ENCODE measurements at places on chromosomes 12 and 14.

- no peak for DNase-seq
These were observed 114.2 kb downstream of the PDE3A start for GRCh38 chr12:20482491-20483054.

GRCh38 chr14:66568220-66568619 is 60.3 kb downstream of the GPHN start:
- no peak for DNase-seq

GRCh38 chr12:119229837-119230236 is 51.1 kb downstream of the HSPB8 start:
- DNase-seq: peak; percentile 27

DNA sequence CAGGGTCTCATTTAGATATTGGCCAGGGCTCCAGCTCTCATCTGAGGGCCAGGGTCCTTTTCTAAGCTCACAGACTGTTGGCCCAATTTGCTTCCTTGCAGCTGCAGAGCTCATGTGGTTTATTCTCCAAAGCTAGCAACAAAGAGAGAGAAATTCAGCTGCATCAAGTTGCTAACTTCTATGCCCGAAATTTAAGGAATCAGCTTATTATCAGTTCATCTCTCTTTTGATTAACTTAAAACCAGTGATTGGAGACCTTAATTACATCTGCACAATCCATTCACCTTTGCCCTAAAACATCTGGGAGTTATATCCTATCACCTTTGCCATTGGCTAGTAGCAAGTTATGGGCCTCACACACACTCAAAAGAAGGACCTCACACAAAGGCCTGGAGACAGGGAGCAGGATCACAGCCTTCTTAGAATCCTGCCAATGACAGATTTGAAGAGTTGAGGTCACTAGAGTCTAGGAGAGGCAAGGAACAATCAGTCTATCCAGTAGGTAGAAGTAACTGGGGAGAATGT is 258.8 kb upstream of the GARIN6 start:
- peak; percentile 14 for DNase-seq

DNA sequence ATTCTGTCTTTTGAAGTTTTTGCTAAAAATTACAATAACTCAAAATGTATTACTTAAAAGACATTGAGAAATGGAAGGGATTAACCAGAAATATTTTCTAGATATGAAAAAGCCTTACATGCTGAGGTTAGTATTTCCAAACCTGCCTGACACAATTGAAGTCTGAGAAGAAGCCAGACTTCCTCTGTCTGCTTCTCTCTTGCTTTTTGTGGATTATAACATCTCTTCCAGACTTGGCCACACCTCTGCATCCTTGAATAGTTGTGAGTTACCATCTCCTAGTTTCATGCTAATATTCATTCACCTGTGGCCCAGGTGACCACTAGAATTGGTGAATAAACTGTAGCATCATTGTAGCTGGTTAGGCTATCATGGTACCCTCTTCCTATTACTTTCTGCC is 497.6 kb downstream of the SLC16A7 start:
- no peak for DNase-seq

GRCh38 chr12:8546591-8546990 is 5.9 kb upstream of the CLEC4E start:
- no peak for DNase-seq

- no peak for DNase-seq
These were observed 9.2 kb upstream of the NOS1 start for GRCh38 chr12:117370588-117370987.

GRCh38 chr12:6018265-6018664 is 73.2 kb upstream of the ANO2 start:
- DNase-seq: no peak

GRCh38 chr12:77343291-77343690 is 277.9 kb upstream of the E2F7 start:
- no peak for DNase-seq

DNA sequence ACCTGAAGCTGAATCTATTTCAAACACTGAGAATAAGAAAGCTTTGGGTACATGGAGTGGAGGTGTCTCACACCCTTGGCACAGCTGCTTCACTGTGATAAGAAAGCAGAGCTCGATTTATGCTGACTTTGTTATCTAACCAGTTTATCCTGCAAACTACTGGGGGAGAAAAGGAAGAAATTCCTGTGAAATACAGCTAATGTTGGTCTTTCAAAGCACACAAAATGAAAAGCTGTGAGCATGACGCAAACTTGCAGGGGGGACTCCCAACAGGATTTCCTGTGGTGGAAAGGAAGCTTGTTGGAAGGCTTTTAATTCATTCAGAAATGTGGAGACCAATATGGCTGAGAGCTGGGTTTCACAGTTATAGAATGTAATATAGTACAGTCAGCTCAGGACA is 53.4 kb downstream of the SRGAP1 start:
- DNase-seq: no peak

- no peak for DNase-seq
These were observed 412 bp downstream of the FGFR1OP2 start for GRCh38 chr12:26938701-26939062.

DNA sequence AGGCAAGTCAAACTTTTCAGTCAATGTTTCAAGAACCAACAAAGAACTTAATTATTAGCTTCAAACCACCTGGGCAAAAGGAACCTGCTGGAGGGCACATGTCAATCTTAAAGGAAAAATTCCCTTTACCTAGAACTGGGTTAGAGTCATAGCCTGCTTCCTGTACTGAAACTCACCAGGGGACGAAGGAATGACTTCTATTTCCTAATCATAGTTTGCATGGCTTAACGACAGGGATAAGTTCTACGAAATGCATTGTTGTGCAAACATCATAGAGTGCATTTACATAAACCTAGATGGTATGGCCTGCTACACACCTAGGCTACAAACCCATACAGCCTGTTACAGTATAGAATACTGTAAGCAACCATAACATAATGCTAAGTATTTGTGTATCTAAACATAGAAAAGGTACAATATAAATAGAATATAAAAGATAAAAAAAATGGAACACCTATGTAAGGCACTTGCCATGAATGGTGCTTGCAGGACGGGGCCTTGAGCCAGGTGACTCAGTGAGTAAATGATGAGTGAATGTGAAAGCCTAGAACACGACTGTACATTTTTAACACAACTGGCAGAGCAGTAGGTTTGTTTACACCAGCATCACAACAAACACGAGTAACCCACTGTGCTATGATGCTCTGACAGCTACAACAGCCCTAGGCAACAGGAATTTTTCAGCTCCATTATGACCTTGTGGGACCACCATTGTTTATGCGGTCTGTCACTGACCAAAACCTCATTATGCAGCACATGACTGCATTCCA is 234.9 kb upstream of the CAND1 start:
- DNase-seq: no peak

DNA sequence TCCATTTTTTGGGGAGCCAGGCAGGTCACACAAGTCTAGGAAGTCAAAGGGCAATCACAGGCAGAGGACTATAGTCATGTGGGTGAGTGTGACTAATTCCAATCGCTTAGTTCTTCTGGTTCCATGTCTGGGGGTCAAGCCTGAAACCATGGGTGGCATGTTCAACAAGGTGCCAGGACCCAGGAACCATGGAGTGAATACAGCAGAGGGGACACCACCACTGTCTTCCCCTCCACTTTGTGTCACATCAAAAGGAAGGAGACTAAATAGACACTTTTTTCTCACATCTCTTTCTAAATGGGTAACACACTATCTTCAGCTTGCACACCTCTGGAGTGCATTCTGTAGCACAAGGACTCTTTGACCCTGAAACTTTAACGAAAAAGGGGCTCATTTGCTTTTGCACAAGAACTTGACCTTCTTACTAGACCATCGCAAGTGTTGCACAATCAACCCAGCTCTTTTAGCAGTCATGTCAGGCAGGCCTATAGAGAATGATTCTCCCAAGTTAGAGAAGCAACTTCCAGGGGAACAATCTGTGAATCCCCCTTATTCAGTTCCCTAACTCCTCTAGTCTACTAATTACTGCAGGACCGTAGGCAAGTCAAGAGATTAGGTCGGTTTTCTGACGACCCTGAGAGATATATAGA is 398.7 kb downstream of the NELL2 start:
- DNase-seq: no peak

DNA sequence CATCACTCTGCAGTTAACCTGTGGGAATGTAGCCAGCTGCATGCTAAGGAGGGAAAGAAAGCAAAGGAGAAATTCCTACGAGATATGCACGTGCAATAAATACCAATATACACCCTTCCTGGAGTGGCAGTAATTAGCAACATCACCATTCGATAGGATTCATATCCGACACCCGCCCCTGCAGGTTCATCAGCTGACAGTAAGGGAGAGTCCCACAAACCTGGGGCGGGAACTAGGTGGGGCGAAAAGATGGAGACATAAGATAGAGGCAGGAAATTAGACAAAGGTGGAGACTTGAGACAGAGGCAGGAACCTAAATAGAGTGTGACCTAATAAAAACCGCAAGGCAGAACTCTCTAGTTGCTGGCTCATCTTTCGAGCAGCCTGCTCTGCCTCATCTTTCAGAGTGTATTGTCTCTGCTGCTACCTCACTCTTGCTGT is 51.6 kb downstream of the PLEKHG3 start:
- DNase-seq: no peak

DNA sequence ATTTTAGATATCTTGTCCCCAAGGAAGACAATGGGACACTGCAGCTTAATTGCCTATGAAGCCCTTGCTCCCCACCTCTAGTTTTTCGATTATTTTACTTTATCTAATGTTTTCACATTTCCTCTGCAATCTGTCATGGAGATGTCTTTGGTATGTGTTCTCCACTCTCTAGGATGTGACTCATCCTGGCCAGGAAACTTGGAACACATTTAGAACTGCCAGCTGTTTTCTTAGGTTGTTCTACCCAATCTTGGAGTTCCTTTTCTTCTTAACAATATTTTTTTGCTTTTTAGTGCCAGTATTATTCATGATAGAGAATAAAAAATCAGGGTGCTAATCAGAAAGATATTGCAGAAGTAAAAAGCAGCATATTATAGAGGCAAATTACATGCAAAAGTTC is 101.7 kb upstream of the CLEC14A start:
- no peak for DNase-seq

DNA sequence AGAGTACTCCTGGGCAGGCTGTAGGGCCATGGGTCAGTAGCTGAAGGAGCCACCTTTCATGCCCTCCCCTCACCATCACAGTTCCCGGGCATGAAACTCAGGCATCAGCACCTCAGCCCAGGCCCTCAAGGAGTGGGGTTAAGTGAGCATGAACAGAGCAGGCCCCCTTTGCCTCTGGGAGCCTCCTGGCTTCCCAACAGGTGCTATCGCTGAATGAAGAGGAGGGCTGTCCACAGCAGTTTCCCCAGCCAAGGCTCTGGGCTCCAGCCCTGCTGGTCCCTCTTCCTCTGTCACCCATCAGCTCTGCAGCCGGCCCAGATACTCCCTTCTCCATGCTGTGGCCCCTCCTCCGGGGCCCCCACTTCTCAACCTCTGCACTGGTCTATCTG is 184.3 kb downstream of the ZFP36L1 start:
- DNase-seq: no peak

DNA sequence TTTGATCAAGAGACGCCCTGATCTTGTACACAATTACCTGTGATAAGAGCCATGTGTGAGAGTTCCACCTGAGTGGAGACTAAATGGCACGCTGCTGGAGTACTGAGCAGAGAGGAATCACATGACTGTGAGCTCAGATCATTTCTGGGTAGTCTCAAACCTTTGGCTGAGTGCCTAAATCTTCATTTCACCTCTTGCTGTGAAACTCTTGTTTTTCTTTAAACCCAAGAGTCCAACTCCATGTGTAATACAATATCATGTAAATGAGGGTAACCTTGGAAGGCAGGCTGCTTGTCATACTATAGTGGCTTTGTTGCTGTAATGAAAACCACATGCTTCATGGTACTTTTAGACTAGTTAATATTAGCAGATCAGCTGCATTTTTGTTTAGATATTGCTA is 156.9 kb downstream of the CAND1 start:
- DNase-seq: peak; percentile 72

- peak; percentile 84 for DNase-seq
These were observed 2.3 kb upstream of the ACVRL1 start for GRCh38 chr12:51904951-51905470.

DNA sequence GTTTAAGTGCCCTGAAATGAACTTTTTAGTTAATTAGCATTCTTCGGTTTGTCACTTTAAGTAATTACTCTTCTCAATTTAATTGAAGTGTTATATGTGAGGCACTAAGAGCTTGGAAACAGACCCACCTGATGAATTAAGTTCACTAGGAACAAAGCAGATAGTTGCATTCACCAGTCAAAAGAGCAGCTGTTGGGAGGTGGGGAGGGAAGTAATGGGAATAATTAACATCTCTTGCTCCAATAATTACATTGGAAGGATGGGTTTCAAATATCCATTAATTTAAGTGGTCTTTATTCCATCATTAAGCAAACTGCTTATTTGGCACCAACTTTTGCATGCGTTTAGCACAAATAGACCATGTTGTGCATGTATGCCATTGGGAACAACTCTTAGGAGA is 667.2 kb downstream of the GALC start:
- DNase-seq: no peak

GRCh38 chr12:98701166-98701565 is 56.1 kb downstream of the APAF1 start:
- DNase-seq: no peak

DNA sequence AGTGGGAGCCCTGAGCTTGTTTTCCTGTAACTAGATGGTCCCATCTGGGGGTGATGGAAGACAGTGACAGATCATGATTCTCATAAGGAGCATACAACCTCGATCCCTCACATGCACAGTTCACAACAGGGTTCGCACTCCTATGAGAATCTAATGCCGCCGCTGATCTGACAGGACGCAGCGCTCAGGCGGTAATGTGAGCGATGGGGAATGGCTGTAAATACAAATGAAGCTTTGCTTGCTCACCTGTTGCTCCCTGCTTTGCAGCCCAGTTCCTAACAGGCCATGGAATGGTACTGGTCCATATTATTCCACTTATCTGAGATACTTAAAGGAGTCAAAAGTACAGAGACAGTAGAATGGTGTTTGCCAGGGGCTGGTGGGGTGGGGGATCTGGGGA is 9.9 kb upstream of the CEP83 start:
- no peak for DNase-seq

- no peak for DNase-seq
These were observed 43.0 kb downstream of the CCNK start for GRCh38 chr14:99524091-99524661.

GRCh38 chr12:45263587-45263986 is 47.7 kb downstream of the ANO6 start:
- no peak for DNase-seq

DNA sequence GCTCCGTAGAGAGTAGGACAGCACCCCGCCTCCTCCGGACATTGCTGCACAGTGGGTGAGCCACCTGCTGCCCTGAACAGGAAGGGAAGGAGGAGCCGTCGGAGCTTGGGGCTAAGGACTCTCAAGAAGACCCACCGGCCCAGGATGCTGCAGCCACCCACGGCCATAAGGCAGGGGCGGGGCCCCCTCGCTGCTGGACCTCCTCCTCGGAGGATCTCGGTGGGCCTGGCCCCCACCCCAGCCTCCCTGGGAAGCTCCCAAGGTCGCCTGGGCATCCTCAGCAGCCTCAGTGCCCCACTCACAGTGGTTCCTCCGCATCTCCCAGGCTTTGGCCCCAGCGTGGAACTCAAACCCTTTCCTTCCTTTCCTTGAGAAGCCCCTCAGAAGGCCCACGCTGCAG is 68.6 kb upstream of the DIO3 start:
- DNase-seq: no peak

Data from muscle of back (tissue), 13 donors.